ENCODE measurements at places on chromosomes 11 and 22.

DNA sequence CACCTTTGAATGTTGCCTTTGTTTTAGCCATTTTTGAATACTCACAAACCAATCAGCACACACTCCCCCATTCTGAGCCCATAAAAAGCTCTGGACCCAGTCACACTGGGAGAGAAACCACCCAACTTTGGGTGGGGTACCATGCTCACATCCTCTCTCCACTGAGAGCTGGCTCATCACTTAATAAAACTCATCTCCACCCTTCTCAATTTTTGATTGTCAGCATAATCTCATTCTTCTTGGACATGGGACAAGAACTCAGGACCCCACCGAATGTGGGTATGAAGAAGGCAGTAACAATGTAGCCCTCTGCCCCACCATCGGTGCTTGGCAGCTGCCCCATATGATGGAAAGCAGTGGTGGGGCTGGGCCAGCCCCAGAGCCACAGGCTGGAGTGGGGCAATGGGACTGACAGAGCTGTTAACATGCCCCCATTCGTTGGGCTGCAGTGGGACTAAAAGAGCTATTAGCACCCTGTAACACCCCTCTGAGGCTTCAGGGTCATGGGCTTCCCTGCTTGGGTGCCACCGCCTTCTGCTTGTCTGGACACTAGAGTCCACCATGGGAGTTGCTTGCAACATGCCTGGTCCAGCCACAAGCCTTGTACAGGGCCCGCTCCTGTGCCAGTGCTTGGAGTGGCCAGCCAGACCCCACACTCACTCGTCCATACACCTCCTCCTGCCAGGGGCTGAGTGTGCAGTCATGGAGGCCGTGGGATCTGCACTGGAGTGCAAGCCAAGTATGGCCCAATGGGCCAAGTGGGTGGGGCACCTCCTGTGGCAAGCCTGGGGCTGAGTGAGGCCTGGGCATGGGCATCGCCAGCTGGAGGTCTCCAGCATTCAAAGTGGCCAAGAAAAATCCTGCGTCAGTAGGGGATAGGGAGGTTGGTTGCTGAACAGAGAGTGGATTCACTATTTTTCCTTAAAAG, 471.1 kb downstream of the TBC1D22A start:
- DNase-seq = no peak

DNA sequence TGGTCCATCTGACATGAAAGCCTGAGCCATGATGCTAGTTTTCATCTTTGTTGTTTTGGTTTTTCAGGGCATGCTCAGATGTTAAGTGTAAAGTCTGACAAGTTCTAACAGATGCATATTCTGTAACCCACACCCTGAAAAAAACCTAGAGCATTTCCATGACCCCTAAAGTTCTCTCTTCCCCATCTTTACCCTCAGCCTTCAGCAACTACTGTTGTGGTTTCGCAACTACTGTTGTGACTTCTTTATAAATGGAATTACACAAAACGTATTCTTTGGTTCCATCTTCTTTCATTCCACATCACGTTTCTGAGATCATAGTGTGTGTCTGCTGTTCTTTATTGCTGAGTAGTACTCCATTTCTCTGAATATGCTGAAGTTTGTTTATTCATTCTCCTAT, 65.1 kb upstream of the LDLRAD3 start:
- DNase-seq = no peak

GRCh38 chr11:116730601-116731000, 42.2 kb downstream of the BUD13 start:
- no peak for DNase-seq

GRCh38 chr22:26660961-26661578, 3.7 kb downstream of the MIAT start:
- no peak for DNase-seq

DNA sequence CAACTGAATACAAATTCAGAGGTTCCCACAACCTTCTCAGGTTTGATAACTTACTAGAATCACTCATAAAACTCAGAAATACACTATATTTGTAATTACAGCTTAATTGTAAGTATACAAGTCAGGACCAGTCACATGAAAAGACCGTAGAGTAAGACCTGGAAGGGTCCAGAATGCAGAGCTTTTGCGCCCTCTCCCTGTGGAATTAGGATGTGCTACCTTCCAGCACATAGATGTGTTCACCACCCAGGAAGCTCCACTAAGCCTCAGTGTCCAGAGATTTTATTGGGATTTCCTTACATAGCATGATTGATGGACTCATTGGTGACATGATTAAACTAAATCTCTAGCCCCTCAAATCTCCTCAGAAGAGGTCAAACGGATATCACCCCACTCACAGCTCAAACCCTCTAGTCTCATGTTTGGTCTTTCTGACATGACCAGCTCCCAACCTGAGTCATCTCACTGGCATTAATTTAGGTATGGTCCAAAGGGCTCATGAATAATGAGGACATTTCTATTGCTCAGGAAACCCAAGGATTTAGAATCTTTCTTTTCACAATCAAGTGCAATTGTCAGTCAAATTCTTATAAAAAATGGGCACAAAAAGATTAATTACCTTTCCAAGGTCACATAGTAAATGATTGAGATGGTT, 77.2 kb upstream of the UBASH3B start:
- no peak for DNase-seq

- no peak for DNase-seq
Measured at GRCh38 chr11:46117842-46118241, 3.4 kb downstream of the PHF21A start.

DNA sequence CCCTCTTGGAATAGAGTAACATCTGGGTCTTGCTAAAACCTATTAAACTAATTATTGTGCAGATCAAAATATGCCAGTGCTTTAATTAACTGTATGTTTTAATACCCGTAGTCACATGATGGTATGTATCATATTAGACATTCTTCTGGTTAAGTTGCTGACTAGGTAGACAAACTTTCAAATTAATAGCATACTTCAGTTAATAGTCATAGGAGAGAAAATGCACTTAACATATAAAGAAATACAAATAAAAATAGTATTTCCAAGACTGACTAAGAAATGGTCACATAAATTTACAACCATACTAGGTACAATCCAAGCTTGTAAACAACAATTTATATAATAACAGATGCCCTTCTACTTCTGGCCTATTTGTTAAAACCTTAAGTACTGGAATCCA, 7.6 kb upstream of the EXPH5 start:
- no peak for DNase-seq

DNA sequence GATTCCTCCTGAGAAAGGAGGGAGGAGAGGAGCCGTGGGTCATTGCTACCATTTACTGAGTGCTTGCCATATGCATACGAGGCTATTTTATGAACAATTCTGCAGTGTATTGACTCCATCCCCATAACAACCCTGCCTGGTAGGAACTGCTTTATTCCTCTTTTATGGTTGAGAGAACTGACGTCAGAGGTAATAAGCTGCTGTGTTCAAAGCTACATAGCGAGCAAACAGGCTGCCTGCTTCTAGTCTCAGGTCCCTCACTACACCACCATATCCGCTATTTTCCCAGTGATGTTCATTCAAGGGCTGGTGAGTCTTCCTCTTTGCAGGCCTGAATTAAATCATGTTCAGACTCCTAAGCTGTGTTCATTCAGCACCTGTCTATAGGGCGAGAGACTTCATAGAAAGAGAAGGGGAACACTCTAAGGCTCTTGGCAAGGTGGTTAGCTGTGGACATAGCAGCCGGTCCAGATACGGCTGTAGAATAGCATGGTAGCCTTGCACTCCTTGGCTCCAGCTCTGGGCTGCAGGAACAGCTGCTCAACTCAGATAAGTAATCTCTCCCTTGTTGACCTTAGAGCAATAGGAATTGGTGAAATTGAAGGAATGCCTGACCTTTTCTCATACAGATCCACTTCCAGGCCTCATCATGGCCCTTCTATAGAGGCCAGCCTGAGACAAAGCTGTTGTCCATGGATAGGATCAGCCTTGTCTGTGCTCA, 82.6 kb downstream of the MICAL2 start:
- no peak for DNase-seq

GRCh38 chr11:66617155-66617834, 865 bp downstream of the RBM14 start:
- no peak for DNase-seq

DNA sequence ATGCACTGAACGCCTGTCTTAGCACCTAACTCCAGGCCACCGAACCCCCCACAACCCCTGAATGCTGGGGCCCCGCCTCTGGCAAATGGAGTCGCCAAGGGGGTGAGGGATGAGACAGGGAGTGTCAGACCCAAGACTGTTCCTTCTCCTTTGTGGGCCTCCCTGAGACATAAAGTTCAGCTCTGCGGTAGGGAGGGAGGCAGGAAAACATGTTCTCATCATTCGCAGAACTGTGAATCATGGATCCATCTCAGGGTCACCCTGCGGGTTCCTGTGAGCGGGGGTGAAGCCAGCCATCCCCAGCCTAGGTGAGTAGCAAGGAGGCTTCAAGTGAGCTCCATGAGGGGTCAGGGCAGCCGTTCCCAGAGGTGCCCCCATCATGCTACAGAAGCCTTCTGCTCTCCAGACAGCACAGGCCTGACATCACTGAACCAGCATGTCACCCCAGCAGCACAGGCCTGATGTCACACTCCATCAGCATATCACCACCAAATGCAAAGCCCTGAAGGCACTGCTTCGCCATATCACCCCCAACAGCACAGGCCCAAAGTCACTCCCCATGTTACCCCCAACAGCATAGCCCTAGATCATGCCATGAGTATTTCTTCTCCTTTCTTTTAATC, 27.2 kb downstream of the TMPRSS6 start:
- DNase-seq = no peak

- DNase-seq = no peak
Measured at GRCh38 chr11:70872955-70873735, 379.2 kb downstream of the SHANK2 start.

DNA sequence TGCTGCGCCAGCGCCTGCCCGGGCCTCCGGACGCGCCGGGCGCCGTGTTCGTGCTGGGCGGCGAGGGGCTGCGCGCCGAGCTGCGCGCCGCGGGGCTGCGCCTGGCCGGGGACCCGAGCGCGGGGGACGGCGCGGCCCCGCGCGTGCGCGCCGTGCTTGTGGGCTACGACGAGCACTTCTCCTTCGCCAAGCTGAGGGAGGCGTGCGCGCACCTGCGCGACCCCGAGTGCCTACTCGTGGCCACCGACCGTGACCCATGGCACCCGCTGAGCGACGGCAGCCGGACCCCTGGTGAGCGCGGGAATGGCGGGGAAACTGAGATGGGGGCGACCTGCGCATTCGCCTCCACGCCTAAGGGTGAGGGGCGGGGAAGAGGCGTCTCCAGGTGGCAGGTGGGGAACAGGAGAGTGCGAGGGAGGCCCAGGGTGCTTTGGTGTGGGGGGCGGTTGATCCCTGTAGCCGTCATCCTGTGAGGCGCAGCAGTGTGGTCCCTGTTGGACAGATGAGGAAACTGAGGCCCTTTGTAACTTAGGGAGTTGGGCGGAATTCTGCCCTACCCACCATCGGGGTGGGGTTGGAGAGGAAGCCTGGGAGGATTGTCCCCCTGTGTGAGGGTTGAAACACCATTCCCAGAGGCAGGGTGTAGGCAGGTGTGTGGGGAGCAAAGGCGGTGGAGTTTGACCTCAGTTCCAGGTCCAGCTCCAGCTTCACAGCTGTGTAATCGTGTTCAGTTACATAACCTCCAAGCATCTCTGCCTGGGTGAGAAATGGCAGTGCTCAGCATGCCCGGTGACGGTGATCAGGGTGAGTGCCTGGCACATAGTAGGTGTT, 758 bp downstream of the PDXP start:
- DNase-seq = no peak

DNA sequence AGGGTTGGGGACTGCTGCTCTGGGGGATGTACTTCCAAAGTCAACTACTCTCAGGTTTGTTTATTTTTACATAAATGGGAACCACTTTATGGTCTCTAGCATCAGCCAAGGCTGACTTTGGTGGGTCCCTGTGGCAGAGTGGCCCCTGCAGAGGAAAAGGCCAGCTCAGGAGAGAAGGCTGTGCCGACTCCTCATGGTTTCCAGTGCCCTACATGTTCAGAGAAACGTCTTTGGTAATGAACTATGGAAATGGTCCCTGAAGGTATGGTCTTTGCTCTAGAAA, 3.0 kb upstream of the ZDHHC8 start:
- DNase-seq = no peak

- no peak for DNase-seq
Measured at GRCh38 chr22:48802576-48802975, 1025.1 kb downstream of the BRD1 start.

DNA sequence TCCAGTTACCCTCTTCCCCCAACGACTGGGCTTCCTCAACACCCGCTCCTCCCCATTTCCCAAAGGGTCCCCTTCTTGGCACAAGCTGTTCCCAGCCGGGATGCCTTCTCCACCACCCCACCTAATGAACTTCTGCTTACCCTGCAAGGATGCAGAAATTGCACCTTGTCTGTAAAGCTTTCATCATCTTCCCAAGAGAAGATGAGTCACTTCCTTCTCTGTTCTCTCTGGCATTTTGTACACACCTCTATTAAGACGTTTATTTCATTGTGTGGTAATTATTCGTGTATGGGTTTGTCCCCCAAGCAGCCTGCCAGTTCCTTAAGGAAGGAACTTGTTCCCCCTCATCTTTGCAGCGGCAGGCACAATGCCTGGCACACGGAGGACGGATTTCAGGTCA, 351.1 kb downstream of the CADM1 start:
- no peak for DNase-seq

DNA sequence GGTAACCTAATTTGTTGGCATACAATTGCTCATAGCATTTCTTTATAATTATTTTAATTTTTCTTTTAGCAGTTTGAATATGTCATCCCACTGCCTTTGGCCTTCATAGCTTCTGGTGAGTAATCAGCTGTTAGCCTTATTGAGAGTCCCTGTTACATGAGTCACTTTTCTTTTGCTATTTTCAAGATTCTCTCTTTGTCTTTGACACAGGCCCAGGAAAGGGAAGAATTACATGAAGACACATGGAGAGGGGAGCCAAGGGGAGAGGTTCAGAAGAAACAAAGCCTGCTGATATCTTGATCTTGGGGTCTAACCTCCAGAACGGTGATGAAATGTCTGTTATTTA, 418.2 kb downstream of the METTL15 start:
- DNase-seq = no peak

DNA sequence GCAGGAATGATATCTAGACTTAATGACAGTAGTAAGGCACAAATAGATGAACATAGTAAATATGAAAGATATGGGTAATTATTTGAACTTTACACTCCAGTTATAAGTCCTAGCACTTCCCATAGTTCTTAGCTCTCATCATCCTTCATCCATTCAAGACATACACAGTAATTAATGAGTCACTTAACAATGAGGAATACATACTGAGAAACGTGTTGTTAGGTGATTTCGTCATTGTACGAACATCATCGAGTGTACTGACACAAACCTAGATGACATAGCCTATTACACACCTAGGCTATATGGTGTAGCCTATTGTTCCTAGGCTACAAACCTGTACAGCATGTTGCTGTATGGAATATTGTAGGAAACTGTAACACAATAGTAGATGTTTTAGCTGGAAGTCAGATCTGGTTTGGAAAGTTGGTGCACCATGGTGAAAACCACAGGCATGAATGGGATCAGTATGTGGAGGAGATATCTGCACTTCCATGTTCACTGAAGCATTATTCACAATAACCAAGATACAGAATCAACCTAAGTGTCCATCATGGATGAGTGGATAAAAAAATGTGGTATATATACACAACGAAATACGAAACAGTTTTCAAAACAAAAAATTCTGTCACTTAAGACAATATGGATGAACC, 229.9 kb upstream of the PITPNB start:
- no peak for DNase-seq
